HFFc6 (cell line): ENCODE measurements at places on chromosomes 5 and 9.

- no peak for DNase-seq
Observed at GRCh38 chr5:172843825-172844576, 9.9 kb downstream of the ERGIC1 start.

DNA sequence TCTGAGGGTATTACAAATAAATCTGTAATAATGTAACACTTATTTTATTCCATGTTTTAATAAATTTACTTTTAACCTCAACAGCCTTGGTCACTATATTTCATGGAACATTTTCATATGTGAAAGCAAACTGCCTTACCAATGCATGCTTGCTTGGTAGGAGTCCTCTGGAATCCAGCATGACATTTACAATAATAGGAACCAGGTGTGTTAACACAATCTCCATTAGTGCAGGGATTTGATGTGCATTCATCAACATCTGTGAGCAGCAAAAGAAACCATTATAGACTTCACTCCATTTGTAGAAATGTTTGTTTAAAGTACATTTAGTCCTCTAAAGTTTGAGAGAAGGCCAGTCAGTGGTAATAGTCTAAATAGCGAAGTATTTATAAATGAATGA lies 159.4 kb downstream of the FBN2 start:
- no peak for DNase-seq

DNA sequence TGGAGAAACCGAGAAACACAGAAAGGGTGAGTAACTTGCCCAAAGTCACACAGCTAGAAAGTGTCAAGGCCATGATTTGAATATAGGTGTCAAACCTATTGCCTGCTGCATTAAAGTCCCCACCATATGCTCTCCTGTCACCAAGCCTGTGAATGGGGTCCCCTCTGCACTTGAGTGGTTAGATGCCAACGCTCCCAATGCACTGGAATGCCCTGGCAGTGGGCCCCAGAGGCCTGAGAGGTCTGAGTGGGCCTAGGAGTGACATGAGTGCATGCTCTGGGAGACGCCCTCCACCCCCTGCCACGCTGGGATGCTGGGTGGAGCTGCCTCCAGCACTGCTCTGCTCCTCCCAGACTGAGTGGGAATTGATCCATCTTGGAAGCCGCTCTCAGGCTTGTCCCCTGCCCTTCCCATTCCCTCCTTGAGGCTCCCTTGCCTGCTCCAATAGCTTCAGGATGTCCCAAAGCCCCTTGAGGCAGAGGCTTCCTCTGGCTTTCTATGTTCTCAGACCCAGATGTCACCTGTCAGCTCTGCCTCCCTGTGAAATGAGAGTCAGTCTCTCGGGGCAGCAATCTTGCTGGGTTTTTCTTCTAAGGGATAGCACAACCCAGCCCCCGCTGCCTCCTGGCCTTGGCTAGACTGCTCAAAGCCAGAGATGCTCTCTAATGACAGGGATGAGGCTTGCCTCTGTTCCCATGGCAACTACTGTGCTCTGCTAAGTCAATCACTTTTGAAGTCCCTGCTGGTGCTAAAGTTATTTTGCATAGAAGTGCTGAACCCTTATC lies 6.6 kb upstream of the ARSI start:
- DNase-seq = no peak

- peak; percentile 41 for DNase-seq
Observed at GRCh38 chr5:35198686-35199085, 31.6 kb downstream of the PRLR start.

GRCh38 chr5:50547303-50547702 lies 106.2 kb upstream of the EMB start:
- no peak for DNase-seq

DNA sequence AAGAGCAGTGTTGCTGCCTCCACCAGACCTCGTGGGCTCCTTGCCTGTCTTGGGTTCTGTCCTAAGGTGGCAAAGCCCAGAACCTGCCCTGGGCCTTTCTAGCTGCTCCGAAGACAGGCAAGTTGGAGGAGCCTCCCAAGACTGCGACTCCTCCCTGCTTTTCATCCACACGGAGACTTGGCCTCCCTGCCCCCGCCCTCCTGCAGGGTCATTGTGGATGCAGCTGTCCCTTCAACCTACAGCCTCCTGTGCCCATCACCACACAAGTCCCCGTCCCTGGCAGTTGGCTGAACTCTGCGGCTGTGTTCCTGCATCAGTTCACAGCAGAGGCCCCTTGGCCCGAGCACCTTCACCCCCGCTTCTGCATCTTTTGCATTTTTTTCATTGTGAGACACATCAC lies 59.2 kb downstream of the WNK2 start:
- no peak for DNase-seq

DNA sequence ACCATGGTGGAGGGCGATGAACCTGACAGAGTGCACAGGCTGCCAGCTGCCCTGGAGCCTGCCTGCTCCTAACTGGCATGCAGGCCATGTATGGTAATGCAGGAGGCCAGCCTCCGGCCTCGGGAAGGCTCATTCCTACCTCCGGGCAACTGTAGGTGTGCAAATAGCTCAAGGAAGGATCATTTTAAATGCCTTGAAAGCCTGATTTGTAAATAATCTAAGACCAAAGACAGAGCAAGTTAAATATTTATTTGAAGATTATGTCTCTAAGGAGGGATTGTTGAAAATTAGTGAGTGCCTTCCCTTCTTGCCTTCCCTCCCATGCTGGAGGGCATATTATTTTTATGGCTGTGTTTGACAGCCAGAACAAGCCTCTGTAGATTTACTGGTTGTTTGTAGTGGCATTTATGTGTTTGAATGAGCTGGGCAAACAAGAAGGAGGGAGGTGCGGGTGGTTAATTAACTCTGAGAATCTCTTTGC lies 285.7 kb upstream of the TUT7 start:
- DNase-seq = no peak
